ENCODE measurements at places on chromosomes 7 and 10. TPM values are rescaled to one million over a fixed set of nuclear protein-coding genes. Genes with fewer than 3 reads are reported as not detected.

ITIH5 gene
- 2.3 TPM for total RNA-seq

ATP6V0A4 gene
- total RNA-seq, result 1.6 TPM

COL13A1 gene
- 0.92 TPM for total RNA-seq

MYOF gene
- total RNA-seq, result 134 TPM

GIMAP5 gene
- total RNA-seq, result 1.4 TPM

ACSM6 gene
- total RNA-seq, result not detected

NRCAM gene
- 10.9 TPM for total RNA-seq

Data from esophagus mucosa (tissue), 1 donor.